ENCODE measurements at places on chromosomes 16 and 17.

DNA sequence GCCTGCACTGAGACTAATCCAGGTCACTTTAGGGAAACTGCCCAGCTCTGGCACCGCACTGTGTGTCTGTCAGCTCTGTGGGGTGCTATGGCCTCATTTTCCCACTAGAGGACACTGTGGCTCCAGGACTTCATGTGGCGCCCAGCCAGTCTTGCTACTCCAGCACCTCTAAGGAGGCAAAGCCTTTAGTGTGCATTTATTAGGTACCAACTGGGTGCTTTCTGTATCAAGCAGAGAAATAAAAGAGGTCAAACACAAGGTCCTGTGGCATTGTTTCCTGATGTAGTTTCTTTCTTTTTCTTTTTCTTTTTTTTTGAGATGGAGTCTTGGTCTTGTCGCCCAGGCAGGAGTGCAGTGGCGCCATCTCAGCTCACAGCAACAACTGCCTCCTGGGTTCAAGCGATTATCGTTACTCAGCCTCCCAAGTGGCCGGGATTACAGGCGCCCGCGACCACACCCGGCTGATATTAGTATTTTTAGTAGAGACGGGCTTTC, 12.5 kb upstream of the RHBDL3 start:
- peak; percentile 18 for DNase-seq

DNA sequence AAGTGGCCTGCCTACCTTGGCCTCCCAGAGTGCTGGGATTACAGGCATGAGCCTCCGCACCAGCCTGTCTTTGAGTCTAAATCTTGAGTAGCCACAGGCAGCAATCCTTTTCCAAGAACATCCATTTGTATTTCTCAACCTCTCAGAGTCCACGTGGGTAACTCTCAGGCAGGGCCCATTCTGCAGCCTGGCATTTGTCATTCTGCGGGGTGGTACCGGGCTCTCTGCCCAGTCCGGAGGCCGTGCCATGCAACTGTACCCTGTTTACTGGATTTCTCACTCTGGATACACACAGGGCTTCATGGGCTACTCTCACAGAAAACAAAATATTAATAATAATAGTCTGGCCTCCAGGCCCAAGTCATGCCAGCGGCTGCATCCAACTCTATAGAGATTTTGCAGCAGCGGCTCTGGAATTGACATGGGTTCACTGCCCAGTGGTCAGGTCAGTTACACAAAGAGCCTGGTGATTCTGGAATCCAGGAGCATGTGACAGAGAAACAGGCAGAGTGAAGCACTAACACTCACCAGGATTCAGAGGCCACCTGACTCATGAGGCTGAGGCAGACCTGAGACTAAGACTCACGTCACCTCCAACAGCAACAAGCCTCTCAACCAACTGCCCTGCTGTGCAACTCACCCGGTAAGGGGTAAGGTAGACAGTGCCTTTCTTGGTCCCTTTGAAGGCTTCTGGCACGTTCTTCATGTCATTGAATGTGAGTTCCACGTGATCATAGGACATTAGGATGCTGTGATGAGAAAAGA, 4.0 kb downstream of the WBP2 start:
- DNase-seq: no peak

DNA sequence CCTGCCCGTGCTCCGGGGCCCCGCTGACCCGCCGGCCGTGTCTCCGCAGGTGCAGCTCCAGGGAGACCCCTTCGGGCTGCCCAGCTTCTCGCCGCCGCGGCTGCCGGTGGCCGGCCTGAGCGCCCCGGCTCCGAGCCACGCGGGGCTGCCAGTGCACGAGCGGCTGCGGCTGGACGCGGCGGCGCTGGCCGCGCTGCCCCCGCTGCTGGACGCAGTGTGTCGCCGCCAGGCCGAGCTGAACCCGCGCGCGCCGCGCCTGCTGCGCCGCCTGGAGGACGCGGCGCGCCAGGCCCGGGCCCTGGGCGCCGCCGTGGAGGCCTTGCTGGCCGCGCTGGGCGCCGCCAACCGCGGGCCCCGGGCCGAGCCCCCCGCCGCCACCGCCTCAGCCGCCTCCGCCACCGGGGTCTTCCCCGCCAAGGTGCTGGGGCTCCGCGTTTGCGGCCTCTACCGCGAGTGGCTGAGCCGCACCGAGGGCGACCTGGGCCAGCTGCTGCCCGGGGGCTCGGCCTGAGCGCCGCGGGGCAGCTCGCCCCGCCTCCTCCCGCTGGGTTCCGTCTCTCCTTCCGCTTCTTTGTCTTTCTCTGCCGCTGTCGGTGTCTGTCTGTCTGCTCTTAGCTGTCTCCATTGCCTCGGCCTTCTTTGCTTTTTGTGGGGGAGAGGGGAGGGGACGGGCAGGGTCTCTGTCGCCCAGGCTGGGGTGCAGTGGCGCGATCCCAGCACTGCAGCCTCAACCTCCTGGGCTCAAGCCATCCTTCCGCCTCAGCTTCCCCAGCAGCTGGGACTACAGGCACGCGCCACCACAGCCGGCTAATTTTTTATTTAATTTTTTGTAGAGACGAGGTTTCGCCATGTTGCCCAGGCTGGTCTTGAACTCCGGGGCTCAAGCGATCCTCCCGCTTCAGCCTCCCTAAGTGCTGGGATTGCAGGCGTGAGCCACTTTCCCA, 5.9 kb downstream of the CTF1 start:
- no peak for DNase-seq

- no peak for DNase-seq
These were observed 585 bp upstream of the KRT36 start for GRCh38 chr17:41490000-41490990.

DNA sequence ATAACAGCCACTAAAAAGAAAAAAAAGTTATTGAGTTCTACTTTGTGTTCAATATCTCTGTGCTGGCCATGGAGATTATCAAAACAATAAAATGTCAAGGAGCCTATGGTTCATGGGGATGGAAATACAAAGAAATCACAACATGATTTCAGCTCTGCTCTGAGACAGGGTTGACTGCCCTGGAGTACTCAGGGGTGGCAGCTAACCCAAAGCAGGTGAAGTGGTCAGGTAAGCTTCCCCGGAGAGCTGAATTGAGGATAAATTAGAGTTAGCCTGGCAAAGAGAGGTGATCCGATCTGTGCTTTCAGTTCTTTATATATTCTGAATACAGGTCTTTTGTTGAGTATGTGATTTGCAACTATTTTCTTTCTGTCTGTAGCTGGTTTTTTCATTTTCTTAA, 119.3 kb upstream of the TMEM97 start:
- no peak for DNase-seq

- peak; percentile 57 for DNase-seq
These were observed at the start of gene NT5M for GRCh38 chr17:17303010-17303846. NT5M (plus strand) TSS chr17:17303373; CDS start chr17:17303551, 178 bp downstream.

DNA sequence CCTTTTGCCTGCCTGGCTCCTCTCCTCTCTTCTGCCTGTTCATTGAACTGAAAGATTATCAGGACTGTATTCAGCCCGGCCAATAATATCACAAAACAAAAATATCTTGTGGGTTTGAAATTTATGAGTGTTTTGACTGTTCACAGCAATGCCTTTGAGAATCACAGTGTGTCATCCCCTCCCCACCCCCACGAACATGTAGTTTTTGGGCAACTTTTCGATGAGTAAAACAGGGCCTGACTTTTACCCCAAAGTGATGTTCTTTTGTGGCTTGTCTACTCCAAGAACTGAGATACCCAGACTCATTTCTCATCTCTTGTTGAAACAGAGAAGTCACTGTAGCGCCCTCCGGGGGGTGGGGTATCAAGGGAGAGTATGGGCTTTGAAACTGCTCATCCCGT, 675.7 kb downstream of the WWOX start:
- DNase-seq: no peak

DNA sequence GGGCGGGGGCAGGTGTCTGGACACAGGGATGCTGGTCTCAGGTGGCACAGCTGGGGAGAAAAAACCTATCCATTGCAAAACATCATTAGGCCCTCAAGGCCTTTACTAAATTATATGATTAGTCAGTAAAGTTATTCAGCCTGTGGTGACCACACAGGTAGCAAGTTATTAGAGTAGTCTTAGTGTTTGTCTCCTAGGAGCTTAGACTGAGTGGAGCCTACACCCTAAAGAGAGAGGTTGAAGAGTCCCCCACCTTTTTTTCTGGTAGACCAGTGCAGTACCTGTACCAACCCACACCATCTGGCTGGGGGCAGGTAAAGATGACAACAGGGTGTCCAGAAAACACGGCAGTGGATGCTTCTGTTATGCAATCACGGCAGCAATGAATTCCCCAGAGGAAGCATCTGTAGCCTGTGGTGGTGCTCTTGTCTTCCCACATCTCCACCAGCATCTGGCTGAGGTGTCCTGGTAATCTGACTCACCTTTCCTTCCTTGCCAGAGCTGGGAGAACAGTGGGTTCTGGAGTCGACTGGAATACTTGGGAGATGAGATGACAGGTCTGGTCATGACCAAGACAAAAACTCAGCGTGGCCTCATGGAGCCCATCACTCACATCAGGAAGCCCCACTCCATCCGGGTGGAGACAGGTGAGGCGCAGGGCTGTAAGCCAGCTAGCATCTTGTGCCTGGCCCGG, 11.0 kb downstream of the MYCBPAP start:
- no peak for DNase-seq

- no peak for DNase-seq
These were observed 20.5 kb downstream of the CLEC16A start for GRCh38 chr16:10964891-10965326.

DNA sequence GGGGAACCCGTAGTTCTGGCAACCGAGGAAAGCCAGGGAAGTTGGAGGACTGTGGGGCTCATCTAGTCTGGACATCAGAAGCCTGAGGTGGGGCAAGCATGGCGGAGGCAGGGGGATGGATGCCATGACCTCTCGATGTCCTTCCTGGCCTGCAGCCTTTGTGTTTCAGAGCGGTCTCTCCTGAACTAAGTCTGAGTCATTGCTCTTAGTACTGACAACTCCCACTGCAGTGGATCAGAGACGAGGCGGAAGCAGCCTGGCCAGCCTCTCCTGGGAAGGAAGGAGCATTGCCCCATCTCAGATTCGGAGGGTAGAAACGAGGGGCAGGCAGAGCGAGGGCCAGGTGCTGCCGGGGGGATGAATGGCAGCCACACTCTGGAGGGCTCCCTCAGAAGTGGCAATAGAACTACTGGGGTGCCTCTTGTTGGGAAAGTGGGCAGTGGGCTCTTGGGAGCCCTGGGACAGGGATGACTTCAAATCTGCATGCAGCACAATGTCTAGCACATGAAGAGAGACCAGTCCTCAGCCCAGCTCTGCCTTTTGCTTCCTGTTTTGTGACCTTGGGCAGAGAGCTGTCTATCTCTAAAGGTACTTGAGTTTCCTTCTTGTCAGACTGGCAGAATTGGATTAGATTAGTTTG, 3.6 kb upstream of the STAC2 start:
- DNase-seq: no peak
